ENCODE measurements at places on chromosomes 1 and 21.

DNA sequence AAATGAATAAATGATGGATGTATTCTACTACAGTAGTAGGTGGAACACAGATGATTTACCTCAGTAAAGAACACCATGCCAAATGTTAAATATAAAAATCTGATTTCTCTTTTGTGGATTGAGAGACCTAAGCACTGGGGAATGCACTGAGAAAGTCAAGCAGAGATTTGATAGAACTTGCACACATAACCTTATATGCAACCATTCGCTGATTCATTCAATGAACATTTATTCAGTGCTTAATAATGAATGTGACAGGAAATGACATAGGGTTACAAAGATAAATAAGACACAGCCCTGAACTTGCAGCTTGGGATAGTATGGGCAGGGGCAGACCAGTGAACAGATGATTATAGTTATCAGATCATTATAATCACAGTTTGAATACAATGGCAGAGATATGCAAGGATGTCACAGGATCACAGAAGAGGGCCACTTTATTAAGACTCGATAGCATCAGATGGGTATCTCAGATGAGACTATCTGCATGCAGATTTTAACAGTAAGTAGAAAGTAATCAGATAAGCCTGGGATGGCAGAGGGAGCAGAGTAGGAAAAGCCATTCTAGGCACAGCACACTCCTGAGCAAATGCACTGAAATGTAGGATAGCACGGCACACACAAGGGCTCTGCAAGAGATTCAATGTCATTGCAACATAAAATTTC lies 169.4 kb downstream of the ASTN1 start:
- DNase-seq, result no peak

GRCh38 chr1:179709841-179710329 lies 33.2 kb upstream of the FAM163A start:
- no peak for DNase-seq

DNA sequence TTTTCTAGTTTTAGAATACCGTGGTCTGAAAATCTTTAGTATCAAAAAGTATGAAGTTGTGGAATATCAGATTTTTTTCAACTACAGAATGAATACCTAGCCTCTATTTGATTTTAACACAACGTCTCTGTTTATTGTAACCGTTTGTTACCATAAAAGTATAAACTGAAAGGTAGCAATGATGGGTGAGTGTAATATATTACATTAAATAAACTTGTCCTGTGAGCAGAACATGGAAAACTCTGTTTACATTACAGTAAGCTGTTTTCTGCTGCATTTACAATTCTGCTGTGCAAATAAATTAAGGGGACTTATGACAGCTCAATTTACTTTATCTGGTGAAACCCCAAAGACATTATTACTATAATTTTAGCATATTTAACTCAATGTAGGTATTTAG lies 62.5 kb downstream of the CHRM3 start:
- no peak for DNase-seq

DNA sequence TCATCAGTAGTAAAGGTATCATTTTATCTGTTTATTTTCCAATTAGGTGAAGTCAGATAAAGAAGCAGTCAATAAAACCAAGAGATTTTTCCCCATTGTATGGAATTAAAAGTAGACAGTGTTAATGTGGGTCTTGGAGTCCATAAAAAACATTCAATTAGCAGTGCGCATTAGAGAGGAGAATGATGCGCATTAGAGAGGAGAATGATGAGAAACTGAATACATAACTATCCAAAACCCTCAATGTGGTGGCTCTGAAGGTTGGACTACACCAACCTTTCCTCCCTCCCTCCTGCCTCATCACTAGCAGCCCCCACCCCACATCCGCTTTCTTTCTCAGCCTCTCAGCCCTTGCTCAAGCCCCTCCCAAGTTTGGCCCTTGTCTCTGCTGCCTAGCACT lies 99.5 kb downstream of the DAB1 start:
- no peak for DNase-seq

DNA sequence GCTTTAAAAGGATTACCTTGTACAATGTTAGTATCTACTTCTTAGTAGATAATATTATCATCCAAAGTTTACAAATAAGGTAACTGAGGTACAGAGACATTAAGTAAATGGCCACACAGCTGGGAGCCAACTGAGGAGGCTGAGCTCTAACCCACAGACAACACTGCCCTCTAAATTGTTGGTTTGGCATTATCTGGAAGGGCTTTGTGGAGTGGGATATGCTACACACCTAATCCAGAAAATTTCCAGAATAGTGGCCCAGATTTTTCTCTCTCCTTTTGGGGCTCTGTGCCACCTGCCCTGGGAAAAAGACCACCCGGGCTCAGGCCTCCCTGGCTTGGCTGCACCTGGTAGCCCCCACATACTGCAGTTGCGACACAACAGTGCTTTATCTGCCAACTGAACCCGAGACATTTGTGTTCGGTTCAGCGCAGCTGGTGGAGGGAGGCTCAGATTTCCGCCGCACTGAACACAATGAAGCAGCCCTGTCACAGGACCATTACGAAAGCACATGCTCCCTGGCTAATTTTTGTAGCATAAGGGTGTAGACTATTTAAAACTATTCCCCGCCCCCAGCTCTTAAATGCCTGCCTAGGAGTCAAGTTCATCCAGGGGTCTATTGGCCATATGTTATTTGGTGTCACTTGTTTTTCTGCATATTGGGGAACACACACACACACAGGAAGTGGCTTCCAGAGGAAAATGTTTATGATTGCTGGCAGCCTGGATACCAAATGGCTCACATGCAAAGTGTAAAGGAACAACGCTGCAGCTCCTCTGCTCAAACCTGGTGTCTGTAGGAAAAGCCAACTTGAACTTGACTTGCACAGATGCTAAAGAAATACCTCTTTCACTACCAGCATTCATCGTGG lies 92.3 kb upstream of the ESRRG start:
- no peak for DNase-seq

DNA sequence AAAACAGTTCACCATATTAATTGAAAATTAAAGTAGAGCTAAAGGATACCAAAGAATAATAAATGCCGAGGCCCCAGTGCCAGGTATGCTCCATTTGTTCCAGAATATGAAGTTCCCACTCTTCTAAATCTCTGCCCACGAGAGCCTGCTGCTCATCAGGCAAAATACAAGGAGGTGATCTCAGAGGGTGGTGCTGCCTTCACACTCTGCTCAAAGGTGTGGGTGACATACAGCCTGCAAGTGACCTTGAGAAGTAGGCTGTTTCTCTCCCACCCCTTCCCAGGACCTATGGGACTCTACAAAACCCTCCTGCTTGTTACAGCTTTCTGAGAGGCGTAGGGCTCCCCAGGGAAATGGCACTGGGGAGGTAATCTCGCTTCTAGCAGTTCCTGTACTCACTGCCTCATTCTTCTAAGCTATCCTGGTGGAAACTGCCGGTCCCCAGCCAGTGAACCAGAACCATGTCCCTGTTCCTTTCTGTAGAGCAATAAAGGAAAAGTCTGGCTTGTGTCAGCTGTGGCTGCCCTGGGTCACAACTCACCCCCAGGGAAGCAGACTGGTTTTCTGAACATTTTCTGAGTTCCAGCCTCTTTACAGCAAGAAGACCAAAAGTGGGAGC lies 26.9 kb upstream of the DPT start:
- no peak for DNase-seq

- DNase-seq, result no peak
These were observed 2.5 kb downstream of the CNIH4 start for GRCh38 chr1:224359207-224359606.

- no peak for DNase-seq
These were observed 37.7 kb downstream of the KCNN3 start for GRCh38 chr1:154832384-154832783.

- DNase-seq, result no peak
These were observed 25.3 kb downstream of the SPATA46 start for GRCh38 chr1:162351246-162351842.

DNA sequence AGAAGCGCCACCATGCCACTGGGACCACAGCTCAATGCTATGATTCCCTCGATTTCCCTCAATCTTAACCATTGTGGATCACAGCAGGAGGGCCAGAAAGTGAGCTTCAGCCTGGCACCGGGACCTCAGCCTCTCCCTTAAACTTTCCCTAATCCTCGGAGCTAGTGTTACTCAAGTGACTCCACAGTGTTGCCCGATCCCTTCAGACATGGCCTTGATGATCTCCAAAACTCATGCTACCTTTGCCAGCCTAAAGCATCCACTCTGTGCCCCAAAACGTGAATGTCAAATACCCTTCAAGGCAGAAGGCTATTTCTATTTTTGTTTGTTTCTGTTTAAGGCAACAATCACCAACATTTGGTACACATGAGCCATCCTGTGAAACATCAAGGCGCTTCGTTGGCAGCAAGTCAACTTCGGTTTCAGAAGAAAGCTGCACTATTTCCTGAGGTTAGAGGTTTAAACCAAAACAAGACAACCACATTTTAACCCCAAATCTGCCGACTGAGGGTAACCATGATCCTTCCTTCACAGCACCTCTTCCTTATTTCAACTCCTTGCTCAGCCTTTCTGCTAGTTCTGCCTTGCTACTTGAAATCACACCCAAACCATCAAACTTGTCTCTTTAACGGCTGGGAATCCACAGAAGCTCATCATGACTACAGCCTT lies 94.4 kb upstream of the KRTAP19-8 start:
- DNase-seq, result no peak

DNA sequence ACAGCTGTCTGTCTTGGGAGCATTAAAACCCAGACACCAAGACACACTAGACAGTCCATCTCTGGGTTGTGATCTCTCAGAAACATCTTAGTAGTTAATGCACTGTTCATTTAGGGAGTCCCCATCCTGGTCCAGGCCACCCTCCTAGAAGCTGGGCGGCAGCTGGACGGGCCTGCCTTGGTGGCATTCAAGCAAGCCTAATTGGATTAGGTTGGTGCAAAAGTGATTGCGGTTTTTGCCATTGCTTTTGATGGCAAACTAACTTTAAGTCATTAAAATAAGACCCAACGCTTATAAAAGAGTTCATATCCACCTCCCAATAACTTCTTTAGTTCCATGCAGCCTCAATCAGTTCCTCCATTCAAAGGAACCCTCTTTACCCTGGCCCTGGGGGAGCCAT lies 21.7 kb downstream of the ATP5PO start:
- DNase-seq, result no peak

- no peak for DNase-seq
These were observed 14.7 kb downstream of the GAS5 start for GRCh38 chr1:173853074-173853473.

- no peak for DNase-seq
These were observed 68.1 kb downstream of the SH3BGR start for GRCh38 chr21:39519835-39520234.

GRCh38 chr1:164643018-164643417 lies 84.0 kb downstream of the PBX1 start:
- no peak for DNase-seq

- DNase-seq, result no peak
These were observed 81.9 kb downstream of the SIPA1L2 start for GRCh38 chr1:232547938-232548484.

DNA sequence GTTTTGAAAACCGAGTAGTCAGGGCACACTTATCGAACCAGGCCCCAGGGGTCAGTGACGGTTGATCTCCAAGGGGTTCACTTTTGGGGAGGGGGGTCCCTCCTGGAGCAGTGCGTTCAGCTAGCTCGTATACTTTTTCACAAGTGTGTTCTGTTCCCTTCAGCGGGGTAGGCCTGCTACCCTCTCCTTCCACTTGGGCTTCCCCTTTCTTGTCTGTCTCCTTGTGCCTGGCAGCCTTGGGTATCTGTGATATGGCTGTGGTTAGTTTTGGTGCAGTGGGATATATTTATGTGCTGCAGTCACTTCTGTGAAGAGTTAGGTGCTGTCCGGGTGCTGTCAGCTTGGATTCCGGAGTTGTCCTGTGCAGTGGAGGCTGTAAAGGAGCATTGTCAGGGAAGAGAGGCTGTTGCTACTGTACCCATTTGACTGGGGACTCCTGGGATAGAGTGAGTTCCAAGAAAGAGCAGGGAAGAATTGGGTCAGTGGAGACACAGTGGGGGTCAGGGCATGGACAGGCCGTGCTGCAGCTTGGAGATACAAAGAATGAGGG lies 29.7 kb downstream of the ADARB1 start:
- DNase-seq, result no peak

DNA sequence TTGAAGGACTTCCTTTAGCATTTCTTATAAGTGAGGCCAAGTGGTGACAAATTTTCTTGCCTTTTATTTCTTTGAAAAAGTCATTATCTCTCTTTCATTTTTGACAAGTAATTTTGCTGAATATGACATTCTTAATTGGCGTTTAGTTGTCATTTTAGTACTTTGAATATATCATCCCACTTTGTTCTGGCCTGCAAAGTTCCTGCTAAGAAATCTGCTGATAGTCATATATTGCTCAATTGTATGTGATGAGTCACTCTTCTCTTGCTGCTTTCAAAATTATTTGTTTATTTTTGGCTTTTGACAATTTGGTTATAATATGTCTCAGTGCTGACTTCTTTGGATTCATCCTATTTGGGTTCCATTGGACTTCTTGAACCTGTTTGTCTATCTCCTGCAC lies 312.6 kb downstream of the DUSP10 start:
- no peak for DNase-seq

DNA sequence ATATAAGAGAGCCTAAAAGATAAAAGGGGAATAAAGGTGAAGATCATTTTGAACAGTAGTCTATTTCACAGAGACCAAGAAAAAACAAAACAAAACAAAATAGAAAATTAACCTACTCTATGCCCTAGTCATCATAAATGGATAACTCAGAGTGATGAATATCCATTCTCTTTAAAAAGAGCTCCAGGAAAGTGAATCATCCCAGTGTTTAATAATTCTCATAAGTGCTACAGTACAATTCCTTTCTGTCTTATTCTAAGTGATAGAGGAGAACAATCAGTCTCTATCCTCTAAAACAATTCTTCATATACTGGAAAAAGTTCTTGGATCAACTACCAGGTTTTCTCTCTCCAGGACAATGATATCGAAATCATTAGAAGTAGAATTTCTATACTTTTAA lies 45.8 kb downstream of the GDAP2 start:
- DNase-seq, result no peak

GRCh38 chr1:57882072-57882471 lies 458.2 kb upstream of the DAB1 start:
- DNase-seq, result no peak

- DNase-seq, result no peak
These were observed 79.0 kb upstream of the KRTAP19-8 start for GRCh38 chr21:31117128-31117916.

GRCh38 chr1:158153179-158153578 lies 27.5 kb upstream of the CD1D start:
- DNase-seq, result no peak

DNA sequence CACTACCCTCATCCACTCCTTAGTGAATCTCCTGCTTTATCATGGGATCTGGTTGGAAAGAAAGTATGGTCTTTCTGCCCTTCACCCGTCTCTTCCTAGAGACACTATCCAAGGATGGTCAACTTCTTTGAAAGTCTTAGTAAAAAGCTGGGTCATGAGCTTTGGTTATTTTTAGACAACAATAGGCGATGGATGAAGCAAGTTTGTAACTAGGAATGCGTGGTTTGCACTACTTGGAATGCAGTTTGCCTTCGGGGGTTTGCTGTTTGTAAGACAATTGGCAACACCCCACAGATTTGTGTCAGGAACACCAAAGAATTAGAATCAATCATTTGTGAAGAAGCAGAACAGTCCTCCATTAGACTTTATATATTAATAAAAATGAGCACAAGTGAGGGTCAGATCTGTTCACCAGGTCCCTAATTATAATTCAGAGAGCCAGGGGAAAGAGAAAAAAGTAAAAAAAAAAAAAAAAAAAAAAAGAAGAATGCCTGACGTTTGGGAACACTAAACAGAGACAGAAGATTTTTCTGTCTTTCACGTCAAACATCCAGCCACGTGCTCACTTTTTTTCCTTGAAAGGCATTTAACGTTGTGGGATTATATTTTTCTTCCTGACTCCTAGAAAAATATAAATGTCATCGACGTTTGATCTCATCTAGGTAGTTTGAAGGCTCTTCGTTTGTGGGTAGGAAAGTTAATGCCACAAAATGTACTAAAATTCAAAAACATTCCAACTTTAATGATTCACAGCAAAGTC lies 60.7 kb upstream of the BTG3 start:
- no peak for DNase-seq

Measured in stimulated activated CD4-positive, alpha-beta T cell treated with anti-CD3 and anti-CD28 coated beads, Interleukin-15, amount 100 ng/mL, for 1 hour (primary cell).